ENCODE measurements at places on chromosomes 12 and 14.
A peak's percentile ranks its signal among the peaks of the same experiment; 100 is the strongest.

DNA sequence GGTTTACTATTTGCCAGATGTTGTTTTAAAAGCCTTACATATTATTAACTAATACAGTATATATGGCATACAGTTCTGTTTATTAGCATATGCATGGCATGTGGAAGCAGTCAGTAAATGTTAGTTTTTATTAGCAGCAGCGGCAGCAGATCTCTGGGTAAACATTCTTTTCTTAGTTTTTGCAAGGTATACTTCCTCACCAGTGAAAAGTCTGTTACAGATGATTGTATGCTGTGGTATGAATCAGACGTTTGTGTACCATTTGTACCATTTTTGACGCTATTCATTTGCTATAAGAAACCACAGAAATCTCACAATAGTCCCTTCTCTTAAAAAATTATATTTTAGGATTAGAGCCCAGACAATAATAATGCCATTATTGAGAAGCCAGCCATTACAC is 17.8 kb downstream of the STK38L start:
- no peak overlapping the region for H3K4me3 ChIP-seq
- DNase-seq, result no peak
- H3K4me1 ChIP-seq, result peaks cover 7% of the 10 kb centered on the region
- H3K27me3 ChIP-seq, result no peaks in the 10 kb centered on the region

- no peaks in the 10 kb centered on the region for H3K27me3 ChIP-seq
- H3K4me3 ChIP-seq, result peak overlapping the region; percentile 1
- no peak for DNase-seq
- H3K27ac ChIP-seq, result peak overlapping the region; percentile 62
- H3K36me3 ChIP-seq, result no peaks in the 10 kb centered on the region
Observed at GRCh38 chr12:118307069-118307954, 65.4 kb downstream of the TAOK3 start.

DNA sequence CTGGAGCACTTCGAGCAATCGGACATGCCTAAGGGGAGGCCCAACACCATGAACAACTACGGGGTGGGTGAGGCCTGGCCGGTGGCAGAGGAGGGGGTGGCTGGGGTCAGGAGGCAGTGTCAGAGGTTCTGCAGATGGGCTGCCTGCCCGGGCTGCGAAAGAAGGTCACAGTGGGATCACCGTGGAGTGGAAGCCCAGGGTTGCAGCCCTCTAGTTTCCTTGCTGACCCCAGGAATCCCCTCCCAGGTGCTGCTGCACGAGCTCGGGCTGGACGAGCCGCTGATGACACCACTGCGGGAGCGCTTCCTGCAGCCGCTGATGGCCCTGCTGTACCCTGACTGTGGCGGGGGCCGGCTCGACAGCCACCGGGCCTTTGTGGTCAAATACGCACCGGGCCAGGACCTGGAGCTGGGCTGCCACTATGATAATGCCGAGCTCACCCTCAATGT is 1.9 kb upstream of the ARL6IP4 start:
- H3K27ac ChIP-seq, result no peak overlapping the region
- no peaks in the 10 kb centered on the region for H3K27me3 ChIP-seq
- peak; percentile 70 for DNase-seq
- H3K4me1 ChIP-seq, result peaks cover 75% of the 10 kb centered on the region

- no peak overlapping the region for H3K4me3 ChIP-seq
- no peak for DNase-seq
- peaks cover 7% of the 10 kb centered on the region for H3K4me1 ChIP-seq
Observed at GRCh38 chr12:95077341-95077740, 3.9 kb upstream of the NR2C1 start.

Measured in left lung (tissue), 14 donors.